Hematopoietic multipotent progenitor cell treated with erythropoietin and hydrocortisone succinate and interleukin-3 and kit ligand, for 8 days (in vitro differentiated cells): ENCODE measurements at places on chromosomes 4 and X.

- DNase-seq = no peak
Observed at GRCh38 chr4:173699841-173700475, 169.9 kb upstream of the HAND2 start.

DNA sequence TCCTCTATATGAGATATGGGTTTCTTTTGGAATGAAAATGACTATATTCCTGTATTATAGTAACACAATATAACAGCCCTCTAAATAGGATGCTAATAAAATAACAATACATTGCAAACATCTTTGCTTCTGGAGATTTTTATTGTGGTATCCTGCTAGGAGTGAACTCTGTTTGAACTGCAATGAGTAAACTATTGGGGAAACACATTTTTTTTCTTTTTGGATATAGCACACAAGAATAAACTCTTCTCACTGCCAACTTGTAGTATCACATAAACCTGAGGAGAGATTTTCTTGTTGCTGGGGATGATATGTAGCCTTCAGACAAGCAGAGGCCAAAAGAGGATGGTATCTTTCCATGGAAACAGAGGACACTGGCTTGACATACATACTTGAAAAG is 238.2 kb downstream of the C4orf33 start:
- DNase-seq = no peak

DNA sequence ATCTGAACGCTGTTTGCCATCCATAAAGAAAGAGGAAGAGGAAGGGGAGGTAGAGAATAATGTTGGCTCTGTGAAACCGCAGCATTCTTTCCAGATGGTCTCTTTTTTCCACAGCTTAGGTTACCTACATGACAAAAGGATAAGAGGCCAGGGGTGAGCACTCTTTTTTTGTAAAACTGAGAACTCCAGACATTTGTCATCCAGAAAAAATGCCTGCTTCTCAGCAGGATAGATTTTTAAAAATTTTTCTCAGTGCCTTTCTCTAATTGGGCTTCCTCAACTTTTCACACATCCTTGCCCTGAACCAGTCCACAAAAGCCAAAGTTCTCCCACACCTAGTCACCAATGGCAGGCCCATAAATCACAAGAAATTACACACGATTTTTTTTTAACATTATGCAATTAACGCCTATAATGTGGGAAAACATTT is 158.1 kb upstream of the TENM3 start:
- no peak for DNase-seq

DNA sequence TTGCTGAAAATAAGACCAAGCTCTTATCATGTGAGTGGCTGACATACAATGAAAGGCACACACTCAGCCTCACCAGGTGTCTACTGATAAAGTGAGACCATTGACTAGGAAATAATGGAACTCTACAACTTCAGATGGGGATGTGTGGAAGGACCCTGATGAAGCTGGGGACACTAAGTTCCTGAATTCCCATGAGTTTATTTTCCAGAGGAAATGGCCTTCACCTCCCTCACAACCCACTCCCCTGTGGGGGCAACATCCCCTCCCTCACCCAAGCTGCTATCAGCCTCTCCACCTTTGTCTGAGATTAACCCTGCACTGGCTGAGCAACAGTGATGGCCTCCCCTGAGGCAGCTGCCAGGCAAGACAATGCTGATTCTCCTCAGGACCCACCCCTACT is 55.2 kb upstream of the SMARCAD1 start:
- DNase-seq = no peak

DNA sequence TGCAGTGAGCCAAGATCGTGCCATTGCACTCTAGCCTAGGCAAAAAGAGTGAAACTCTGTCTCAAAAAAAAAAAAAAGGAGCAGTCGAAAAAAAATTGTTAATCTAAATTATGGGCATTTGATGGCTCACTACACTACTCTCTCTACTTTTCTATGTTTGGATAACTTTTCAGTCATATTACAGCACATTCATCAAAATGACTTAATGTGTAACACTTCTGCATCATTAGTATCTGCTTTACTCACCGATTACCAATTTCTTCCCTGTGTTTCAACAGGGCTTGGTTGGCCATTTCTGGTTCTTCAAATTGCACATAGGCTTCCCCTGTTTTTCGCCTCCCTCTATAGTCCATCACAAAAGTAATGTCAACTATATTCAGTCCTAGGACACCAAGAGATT is 8.4 kb downstream of the GRSF1 start:
- DNase-seq = no peak

DNA sequence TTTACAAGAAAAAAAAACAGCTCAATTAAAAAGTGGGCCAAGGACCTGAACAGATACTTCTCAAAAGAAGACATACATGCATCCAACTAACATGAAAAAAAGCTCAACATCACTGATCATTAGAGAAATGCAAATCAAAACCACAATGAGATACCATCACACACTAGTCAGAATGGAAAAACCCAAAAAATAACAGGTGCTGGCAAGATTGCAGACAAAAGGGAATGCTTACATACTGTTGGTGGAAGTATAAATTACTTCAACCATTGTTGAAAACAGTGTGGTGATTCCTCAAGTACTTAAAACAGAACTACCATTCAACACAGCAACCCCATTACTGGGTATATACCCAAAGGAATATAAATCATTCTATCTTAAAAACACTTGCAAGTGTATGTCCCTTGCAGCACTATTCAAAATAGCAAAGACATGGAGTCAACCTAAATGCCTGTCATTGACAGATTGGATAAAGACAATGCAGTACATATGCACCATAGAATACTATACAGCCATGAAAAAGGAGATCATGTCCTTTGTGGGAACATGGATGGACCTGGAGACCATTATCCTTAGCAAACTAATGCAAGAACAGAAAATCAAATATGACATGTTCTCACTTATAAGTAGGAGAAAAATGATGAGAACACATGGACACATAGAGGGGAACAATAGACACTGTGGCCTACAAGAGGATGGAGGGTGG is 97.6 kb downstream of the RAB28 start:
- DNase-seq = no peak

- no peak for DNase-seq
Observed at GRCh38 chr4:147942729-147943128, 210.8 kb downstream of the ARHGAP10 start.

GRCh38 chrX:48958635-48959094 is 1.3 kb upstream of the OTUD5 start:
- DNase-seq = peak; percentile 41

DNA sequence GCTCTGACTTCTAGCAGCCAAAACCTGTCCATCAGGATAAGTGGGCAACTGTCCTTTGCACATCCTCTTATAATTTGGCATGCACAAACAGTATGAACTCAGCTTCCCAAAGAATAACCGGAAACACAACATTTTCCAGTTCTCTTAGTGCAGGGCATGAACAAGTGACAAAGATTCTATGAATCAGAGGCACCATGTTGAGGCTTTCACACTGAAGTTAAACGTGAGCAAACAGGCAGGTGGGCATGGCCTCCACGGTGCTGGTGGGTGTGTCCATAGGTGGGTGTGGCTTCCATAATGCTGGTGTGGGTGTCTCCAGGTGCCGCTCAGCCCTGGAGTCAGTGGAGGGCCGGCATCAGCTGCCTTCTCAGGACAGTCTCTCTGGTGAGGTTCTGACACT is 196.5 kb downstream of the SMIM20 start:
- no peak for DNase-seq

DNA sequence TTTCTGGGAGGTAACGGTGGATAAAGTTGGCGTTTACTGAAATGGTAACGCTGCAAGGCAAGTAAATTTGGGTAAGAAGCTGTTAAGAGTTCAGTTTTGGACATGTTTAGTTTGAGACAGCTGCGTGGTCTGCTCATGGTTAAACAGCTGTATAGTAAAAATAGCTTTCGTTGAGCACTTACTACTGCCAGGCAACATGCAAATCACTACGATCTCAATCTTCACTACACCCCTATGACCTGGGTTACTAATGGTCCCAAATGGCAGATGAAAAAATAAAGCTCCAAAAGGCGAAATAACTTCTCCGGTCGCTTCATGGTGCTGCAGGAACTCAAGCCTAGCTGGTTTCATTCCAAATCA is 22.2 kb downstream of the FABP2 start:
- DNase-seq = no peak

GRCh38 chr4:117084866-117085701 is at the start of gene TRAM1L1:
Gene TRAM1L1, minus strand, starts transcription at chr4:117085576. Its CDS starts 183 bp downstream, at chr4:117085393.
- DNase-seq = no peak

- DNase-seq = no peak
Observed at GRCh38 chr4:122480655-122481487, 24.3 kb upstream of the IL2 start.

GRCh38 chr4:16032396-16032770 is 51.4 kb downstream of the PROM1 start:
- no peak for DNase-seq

GRCh38 chr4:168361365-168362024 is 42.9 kb upstream of the DDX60 start:
- DNase-seq = no peak

DNA sequence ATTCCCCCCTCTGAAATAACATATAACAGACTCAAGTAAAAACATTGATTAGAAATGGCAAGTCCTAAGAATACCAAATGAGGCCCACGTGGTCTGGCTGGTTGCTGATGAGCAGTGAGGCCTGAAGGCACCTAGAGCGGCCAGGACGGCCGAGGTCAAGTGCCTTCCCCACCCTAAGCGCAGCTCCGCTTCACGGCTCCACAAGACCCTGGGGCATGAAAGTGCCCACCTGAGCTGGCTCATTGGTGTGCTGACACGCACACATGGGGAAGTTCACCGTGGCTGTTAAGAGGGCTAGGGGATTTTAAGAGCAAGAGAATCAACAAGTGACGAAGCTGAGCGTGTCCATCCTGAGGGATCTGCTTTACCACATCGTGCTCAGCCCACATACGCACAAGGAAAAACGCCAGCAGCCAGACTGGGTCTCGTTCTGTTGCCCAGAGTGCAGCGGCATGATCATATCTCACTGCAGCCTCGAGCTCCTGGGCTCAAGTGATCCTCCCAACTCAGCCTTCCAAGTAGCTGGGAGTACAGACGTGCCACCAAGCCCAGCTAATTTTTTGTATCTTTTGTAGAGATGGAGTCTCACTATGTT is 22.4 kb downstream of the DCTD start:
- DNase-seq = no peak

DNA sequence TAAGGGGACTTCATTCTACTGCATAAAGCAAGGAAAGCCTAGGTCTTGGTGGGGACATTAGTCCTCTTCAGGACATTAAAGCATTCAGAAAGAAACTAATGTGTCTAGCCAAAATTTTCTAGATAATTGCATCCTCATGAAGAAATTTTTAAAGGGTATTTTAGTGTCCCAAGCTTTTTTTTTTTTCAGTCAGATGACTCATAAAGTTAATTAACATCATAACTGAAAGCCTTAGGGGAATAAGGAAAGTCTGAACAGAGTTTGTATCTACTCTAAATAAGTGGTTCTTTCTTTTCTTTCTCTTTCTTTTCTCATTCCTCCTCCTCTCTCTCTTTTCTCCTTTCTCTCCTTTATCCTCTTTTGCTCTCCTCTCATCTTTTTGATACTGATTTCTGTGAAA is 202.4 kb downstream of the ADAMTS3 start:
- no peak for DNase-seq

GRCh38 chrX:14963447-14964236 is 90.4 kb downstream of the MOSPD2 start:
- no peak for DNase-seq

- DNase-seq = no peak
Observed at GRCh38 chr4:156673483-156673882, 298.1 kb downstream of the PDGFC start.

GRCh38 chrX:132068405-132068804 is 45.3 kb downstream of the STK26 start:
- no peak for DNase-seq

GRCh38 chr4:165112368-165113121 is at the start of gene TMEM192:
Gene TMEM192, minus strand, starts transcription at chr4:165112860. Its CDS starts 87 bp downstream, at chr4:165112773.
- peak; percentile 87 for DNase-seq

DNA sequence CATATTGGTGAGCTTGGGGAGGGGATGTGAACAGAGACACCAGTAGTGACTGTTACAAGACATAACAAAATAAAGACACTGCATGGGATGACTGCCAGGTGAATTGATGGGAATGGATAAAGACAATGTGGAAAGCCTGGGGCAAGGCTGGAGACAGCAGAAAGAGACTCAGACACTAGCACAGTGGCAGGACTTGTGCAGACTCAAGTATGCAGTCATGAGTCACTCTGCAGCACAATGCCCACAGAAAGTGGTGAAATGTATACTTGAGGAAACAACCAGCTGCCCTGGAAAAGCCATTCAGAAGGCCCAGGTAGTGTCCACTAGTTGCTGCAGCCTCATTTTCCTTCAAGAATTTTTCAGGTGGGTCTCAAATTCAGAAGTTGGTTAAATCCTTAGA is 452.3 kb downstream of the MID1IP1 start:
- DNase-seq = no peak

- DNase-seq = no peak
Observed at GRCh38 chr4:61493470-61493869, 293.3 kb downstream of the ADGRL3 start.

DNA sequence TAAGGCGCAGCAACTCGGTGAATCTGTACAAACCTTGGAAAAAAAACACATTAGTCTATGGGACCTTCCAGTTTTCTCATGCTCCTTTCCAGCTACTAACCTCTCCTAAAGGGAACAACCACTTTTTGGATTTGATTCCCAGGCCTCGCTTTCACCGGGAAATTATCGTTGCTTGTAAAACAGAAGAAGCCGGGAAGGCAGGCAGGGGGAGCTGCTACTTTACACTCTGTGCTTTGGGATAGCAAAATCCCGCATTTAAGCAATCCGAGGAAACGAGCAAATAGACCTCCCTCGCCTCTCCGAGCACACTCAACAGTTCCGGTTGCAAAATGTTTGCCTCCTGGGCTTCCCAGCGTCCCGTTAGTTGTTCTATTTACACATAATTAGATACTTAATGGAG is 1.2 kb downstream of the CD38 start:
- peak; percentile 37 for DNase-seq

- DNase-seq = no peak
Observed at GRCh38 chr4:147578051-147578476, 39.1 kb upstream of the TMEM184C start.

DNA sequence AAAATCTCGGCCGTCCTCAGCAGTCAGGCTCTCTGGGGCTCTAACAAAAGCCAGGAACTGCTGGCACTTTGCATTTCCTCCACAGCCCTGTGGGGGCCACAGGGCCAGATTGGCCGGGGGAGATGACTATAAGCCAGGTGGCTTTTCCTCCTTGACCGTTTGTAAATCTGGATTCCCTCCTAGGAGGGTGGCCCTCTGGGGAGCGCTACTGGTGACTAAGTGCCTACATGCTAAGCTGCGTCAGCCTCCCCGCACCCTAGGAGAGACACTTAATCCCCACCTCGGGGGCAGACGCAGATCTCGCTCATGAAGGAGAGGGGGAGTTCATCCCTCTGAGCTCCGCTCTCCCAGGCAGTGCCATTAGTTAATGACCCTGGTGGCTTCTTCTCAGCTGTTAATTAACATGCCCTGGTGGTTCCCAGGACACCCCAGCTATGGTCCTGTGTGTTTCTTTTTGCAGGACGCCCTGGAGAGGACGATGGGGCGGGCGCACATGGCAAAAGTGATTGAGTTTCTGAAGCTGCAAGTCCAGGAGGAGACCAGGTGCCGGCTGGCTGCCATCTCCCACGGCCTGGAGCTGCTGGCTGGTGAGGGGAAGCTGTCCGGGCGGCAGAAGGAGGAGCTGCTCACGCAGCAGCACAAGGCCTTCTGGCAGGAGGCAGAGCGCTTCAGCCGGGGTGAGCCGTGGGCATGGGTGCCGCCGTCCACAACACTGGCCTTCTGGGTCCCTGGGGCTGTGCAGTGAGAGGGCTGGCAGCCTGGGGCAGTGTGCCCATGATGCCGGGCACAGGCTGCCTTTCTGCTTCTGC is 41.6 kb downstream of the EVC start:
- no peak for DNase-seq
